ENCODE measurements at places on chromosomes 2 and 18.

DNA sequence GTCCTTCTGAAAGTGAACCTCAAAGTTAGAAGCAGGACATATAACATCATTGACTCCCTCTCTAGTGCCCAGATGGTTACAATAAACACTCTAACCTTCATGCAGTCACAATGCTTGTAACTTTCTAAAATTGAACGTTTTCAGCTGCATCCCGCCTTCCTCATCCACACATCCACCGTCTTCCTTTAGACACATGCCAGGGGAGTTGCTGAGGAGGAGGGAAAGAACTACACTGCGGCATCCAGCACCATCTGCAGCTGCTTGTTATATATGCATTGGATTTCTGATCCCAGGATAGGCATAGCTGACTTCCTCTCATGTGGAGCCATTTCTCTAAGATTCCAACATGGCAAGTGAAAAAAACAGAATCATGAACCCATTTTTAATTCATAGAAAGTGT is 96.8 kb downstream of the FBXO15 start:
- DNase-seq, result no peak

DNA sequence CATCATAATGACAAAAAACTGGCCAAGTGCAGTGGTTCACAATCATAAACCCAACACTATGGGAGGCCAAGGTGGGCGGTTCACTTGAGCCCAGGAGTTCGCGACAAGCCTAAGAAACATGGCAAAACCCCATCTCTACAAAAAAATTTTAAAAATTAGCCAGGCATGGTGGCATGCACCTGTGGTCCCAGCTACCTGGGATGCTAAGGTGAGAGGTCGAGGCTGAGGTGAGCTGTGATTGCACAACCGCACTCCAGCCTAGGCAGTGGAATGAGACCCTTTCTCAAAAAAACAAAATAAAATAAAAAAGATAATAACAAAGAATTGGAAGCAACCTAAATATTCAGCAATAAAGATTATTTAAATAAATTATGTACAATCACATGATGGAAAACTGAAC is 21.8 kb downstream of the PSTPIP2 start:
- no peak for DNase-seq

GRCh38 chr2:159045545-159046454 is 77.4 kb downstream of the TANC1 start:
- no peak for DNase-seq

DNA sequence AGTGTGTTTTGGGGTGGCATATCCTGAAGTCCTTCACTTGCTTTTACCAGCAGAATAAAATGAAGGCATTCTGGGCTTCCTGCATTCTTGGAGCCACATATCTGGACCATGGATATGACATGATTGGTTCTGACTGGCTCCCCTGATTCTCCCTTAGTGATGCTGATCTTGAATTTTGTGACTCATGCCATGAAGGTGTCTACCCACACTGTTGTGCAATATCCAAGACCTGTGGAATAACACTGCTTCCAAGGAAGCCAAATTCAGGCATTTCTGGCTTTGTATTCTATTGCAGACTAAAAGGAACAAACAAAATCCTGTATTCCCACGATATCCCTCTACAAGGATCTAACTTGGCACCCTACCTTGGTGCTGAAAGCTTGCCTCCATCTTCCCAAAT is 125.8 kb downstream of the LYPD6B start:
- DNase-seq, result no peak

GRCh38 chr2:42752314-42752713 is 11.6 kb downstream of the OXER1 start:
- DNase-seq, result no peak
